ENCODE measurements at places on chromosomes 1 and 21.

DNA sequence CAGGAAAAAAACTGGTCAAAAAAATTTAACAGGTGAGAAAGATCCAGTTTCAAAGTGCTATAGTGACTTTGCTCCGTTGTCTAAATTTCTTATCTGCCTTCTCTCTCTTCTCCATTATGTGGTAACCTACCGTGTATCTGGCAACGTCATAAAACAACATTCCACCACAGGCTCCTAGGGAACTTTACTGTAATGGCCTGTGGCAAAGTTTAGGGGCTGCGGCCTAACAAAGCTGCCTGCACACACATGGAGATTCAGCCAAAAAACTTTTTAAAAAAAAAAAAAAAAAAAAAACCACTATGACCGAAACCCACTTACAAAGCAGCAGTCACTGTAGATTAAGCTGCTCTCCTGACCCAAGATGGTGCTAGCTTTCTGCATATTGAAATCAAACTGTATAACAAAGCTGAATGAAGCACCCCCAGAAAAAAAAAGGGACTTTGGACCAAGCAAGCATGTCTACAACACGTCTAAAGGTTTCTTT lies 202.6 kb downstream of the SLC45A1 start:
- peak; percentile 61 for DNase-seq

- no peak for DNase-seq
Observed at GRCh38 chr1:107414550-107414949, 273.7 kb downstream of the NTNG1 start.

- DNase-seq: no peak
Observed at GRCh38 chr1:3033040-3033789, 11.9 kb downstream of the ACTRT2 start.

- DNase-seq: peak; percentile 49
Observed at GRCh38 chr1:74771913-74772515, 39.1 kb downstream of the TYW3 start.

- DNase-seq: no peak
Observed at GRCh38 chr1:237931581-237931980, 40.9 kb upstream of the ZP4 start.

DNA sequence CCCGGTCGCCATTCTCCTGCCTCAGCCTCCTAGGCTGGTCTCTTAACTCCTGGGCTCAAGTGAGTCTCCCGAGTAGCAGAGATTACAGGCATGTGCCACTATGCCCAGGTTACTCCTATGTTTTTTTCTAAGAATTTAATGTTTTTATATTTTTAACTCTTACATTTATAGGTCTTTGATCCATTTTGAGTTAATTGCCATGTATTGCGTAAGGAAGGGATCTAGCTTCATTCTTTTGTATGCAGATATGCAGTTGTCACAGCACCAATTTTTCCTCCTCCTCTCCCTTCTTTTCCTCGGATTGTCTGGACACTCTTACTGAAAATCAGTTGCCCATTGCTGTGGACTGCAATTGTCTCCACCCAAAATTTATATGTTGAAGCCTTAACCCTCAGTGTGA lies 11.5 kb downstream of the BTBD8 start:
- no peak for DNase-seq

DNA sequence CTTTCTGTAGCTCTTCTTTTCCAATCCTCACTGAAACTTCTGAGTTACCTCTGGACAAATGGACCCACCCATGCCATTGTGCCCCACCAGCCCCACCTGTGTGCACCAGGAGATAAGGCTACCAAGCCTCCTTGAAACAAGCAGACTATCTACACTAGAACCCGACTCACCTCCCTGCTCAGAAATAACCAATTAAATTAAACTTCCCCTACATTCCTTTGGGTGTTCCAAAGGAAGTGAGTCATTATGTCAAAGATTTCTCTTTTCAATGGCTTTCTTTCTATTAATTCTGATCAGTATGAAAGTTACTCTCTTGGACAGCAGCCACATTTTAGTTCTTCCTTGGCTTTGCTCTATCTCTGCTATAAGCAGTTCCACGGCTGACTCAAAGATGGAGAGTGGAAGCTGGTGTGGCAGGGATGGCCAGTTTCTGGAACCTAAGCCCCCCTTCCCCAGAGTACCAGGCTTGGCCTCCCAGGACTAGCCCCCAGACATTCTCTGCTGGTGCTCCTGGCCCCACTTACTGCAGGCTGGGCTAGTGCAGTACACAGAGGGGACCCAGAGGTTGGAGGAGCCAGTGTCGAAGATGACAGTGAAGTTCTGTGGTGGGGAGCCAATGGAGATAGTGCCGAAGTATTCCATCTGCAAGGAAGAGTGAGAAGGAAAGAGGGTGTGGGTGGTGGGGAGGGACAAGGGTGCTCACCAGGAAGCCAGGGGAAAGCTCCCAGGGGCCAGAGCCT lies 1.9 kb downstream of the CTSE start:
- peak; percentile 25 for DNase-seq

DNA sequence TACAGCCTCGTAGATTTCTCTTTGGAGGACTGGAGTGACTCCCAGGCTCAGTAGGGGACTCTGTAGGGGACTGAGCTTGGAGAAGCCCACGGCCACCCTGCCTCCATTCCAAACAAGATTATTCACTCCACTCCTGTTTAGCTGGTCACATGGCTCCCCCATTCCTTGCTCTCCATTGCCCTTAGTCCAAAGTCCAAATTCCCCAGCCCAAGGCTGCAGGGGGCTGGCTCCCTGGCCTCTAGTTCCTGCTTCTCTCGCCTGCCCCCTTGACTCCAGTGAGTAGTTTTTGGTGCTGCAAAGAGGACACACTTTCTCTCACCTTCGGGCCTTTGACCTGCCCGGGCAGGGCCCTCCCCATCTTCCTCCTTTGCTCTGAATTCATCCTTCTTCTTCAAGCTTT lies 403.3 kb downstream of the KIF26B start:
- no peak for DNase-seq

- DNase-seq: no peak
Observed at GRCh38 chr1:186272486-186272885, 102.6 kb downstream of the TPR start.

DNA sequence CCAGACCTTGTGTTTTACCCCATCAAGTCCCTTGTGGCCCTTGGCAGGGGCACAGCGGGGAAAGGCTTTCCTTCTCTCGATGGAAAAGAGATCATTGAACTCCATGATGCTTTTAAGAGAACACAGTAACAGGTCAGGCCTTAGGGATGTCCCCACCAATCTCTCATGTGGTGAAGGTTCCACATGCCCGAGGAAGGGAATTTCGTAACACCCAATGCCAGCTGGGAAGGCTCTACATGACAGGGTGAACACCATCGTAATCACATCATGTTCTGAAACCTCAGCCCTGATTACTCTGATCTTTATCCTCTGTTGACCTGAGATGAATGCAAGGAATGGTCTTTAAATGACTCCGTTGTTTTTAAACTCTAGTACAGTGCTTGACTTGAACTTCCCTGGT lies 105.5 kb upstream of the SPAG17 start:
- DNase-seq: peak; percentile 7

GRCh38 chr21:26107429-26107828 lies 63.1 kb downstream of the APP start:
- no peak for DNase-seq

DNA sequence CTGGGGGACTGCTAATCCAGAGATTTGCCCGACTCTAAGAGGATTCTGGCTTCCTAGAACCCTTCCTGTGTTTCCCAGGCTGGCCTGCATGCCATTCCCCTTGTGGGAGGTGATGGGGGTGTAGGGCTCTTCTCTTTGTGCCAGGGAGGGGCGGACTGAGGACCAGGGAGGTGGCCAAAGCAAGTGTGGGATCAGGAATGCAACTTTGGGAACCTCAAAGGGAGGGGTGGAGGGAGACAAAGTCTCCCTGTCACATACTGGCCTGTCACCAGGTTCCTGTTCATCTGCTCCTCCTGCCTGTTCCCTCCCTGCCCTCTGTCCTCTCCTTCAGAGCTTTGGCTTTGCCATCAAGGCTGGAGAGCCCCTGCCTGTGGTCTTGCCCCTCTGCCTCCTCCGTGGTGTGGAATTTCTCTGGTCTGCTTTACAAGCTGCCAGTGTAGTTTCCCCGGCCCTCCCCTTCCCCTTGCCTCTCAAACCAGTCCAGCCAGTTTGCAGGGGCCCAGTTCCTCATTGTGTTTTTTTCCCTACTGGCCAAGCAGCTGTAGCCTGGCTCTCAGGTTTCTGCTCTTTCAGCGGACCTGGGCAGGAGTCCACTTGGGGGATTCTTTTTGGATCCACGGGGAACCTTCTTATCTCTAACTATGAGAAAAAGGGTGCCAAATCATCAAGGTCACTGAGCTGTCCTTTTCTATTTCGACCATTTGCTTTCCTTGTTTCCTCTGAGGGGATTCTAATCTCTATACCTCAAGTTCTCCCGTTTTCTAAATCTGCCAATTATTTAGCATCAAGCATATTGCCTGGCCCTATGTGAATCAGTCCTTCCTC lies 1.8 kb downstream of the CGN start:
- DNase-seq: no peak

GRCh38 chr1:55007625-55008024 lies 8.9 kb downstream of the BSND start:
- DNase-seq: peak; percentile 47
